SJSA1 (cell line): ENCODE measurements at places on chromosomes 6 and 20. TPM values are rescaled to one million over a fixed set of nuclear protein-coding genes. Genes with fewer than 3 reads are reported as not detected.

LINC00237 gene
- total RNA-seq, result not detected in 2 replicates

DNA sequence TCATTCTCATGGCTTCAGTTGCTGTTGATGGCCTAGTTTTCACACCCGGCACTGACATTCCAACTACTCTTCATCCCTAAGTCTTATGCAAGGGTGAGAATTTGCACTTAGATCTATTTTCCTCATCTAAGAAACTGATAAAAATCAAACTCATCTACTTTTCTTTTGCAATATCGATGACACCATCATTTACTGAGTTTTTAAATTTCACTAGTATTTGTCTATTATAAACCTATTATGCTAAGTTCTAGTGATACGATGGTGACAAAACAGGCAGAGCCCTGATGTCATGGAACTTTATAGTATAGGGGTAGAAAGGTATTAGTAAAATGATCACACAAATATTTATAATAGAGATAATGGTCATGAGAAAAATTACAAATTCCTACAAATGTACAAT lies 167.9 kb upstream of the CITED2 start:
- no peak for DNase-seq

DNA sequence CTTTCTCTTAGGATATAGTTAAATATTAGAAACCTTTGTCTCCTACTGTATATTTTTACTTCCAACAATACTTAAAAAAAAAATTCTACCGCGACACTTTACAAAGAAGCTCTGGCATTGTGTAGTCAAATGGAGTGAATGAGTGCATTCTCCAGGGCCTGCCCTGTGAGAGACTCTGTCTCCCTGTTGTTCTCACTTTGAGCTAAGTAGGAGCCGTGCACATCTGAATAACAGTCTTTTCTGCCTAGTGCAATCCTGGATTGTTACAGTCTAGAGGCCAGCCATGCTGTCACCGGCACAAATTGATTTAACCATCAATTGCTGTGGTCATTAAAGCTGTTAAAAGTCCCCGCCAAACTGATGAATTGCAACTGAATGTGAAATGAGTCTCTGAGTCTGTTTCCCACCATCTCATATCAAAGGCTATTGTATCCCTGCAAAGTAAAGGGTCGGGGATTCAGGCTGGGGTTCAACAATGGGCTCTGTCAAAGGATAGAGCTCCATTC lies 156.0 kb downstream of the RFPL4B start:
- DNase-seq, result no peak

- no peak for DNase-seq
Measured at GRCh38 chr20:45841407-45842129, 8.0 kb downstream of the SNX21 start.

GRCh38 chr6:104365451-104366234 lies 494.1 kb downstream of the HACE1 start:
- DNase-seq, result no peak

MYH7B gene
- total RNA-seq, result not detected in 2 replicates

RAMACL gene
- total RNA-seq, result 0.24 and 0.50 TPM in 2 replicates

- no peak for DNase-seq
Measured at GRCh38 chr20:31710423-31711108, 12.1 kb downstream of the BCL2L1 start.

- no peak for DNase-seq
Measured at GRCh38 chr6:108524528-108525248, 36.0 kb upstream of the FOXO3 start.

DNA sequence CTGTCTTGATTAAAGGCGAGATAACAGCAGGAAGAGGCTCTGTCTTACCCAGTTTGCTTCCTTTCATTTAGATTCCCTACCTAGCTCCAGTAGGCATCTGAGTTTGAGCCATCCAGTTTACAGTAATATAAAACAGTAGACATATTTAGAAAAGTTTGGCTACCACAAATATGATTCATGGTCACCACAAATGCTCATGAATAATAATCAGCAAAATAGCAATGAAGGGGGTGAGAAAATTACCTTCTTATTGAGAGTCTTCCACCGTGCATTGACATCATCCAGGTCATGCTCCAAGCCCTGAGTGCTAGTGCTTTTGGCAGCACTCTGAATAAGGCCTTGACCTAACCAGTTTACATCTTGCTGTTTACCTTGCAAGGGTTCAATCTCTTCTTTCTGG lies 106.2 kb downstream of the DST start:
- DNase-seq, result no peak

DNA sequence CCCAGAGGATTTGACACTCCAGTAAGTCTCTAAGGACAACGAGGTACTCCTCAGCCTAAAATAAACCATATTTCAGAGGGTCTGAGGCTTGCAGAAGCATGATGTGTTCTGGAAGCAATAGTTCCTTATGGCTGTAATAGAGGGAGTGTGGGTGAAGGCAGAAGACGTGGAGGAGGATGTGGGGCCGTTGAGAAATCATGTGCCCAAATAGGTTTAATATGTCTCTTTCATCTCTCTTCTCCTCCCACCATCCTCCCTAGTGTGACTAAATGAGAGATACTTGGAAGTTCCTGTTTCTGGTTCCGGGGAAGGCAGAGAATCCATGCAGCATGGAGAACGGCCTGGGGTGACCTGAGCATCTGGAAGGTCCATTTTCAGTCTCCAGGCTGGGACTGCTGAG lies 174.0 kb upstream of the RSPO3 start:
- no peak for DNase-seq

DNA sequence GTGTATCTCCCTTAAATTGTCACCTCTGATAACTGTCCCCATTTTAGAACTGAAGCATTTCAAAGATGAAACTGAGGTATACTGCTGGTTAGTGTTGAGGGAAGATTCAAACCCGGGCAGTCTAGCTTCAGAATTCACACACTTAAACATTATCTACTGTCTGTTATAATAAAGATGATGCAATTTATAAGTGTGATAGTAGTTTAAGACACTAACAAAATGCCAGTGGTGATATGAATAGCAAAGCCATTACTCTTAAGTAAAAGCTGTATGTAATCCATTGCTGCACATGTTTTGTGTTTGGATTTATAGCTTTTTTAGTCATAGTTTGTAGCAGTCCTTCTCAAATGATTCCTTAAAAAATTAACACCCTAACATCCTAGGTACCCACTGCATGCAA lies 19.8 kb downstream of the USP45 start:
- DNase-seq, result no peak

PTPRT gene
- not detected in 2 replicates for total RNA-seq

DEFB132 gene
- total RNA-seq, result not detected in 2 replicates

ABHD16B gene
- not detected in 2 replicates for total RNA-seq

- no peak for DNase-seq
Measured at GRCh38 chr20:64164123-64164836, at the start of gene MYT1. TSS of gene MYT1 (plus strand) at chr20:64164452. CDS start at chr20:64198862, 34,410 bp downstream.

- no peak for DNase-seq
Measured at GRCh38 chr6:13417431-13417830, 70.0 kb downstream of the GFOD1 start.

DNA sequence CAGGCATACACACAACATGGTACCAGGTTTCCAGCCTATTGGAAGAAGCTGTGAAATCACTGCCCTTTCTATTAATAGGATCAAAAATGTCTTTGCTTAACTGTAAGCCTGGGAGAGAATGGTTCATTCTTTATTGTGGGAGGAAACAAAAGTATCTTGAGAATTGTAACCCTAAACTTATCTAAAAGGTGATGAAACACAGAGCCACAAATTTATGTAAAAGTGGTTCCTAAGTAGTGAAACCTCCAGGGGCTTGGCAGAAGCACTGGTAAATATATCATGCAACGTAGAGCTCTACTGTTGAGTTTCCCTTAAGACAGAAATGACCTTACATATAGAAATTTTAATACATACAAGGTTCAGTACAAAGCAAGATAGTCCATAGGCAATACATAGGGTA lies 17.2 kb upstream of the NOX3 start:
- no peak for DNase-seq

DNA sequence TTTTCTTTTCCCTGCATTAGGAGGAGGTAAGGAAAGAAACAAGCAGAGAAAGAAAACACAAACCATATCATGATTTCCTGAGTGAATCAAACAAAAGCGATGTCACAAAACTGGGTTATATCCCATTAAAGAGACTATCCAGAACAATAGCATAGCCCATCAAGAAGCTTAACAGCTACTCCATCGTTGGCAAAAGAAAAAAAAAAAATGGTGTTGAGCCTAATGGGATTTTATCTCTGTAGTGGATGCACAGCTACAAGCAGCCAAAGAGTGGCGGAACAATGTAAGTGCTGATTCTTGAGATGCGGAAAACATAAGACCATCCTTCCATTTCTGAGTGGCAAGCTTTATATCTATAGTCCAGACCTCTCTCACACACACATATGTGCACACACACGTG lies 106.2 kb upstream of the NRSN1 start:
- no peak for DNase-seq

DNA sequence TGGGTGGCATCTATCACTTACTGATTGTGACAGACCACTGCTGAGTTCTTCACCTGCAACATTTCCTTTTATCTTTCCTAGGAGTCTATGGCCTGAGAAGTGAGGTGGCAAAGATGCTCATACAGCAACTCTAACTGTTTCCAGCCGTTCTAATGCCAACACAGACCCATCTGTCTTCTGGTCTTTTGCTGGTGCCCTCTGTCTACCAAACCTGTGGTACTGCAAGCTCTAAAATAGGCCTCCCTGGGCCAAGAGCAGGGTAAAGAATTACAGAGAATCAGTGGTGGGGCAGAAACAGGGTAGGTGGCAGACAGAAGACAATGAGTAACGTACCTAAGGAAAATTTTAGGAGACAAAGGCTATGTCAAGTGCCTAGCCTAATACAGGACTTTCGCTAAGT lies 611.0 kb upstream of the FLRT3 start:
- no peak for DNase-seq

PPIL6 gene
- total RNA-seq, result 0.29 TPM in 1 of 2 replicates, not detected in the other
